ENCODE measurements at places on chromosomes 5 and 9. TPM values are rescaled to one million over a fixed set of nuclear protein-coding genes. Genes with fewer than 3 reads are reported as not detected.

DNA sequence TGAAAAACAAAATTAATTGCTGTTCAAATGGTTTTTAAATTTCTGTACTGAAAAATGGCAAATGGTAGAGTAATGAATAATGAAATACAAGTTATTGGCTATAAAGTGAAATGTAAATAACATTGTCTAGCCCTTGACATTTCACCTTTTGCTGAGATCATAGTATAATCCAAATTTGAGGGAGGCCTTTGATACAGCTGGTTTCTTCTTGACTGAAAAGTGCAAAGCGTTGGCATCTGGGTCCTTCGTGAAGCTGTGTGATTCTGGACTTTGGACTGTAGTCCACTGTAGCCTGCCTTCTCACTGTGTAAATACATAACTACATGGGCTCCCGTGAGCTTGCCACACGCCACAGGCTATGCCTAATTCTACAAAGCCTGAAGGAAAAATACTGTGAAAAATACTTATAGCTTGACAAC, 52.3 kb downstream of the ARHGEF28 start:
- DNase-seq: no peak

Gene LCN15
- total RNA-seq: not detected

GRCh38 chr5:60014331-60014730, 120.8 kb upstream of the PDE4D start:
- DNase-seq: no peak

- no peak for DNase-seq
These were observed 198.7 kb upstream of the HAPLN1 start for GRCh38 chr5:83919071-83920041.

- peak; percentile 66 for DNase-seq
These were observed 52.3 kb downstream of the UGCG start for GRCh38 chr9:111948951-111949350.

GRCh38 chr5:167244583-167244982, 1046.9 kb upstream of the WWC1 start:
- DNase-seq: no peak

DNA sequence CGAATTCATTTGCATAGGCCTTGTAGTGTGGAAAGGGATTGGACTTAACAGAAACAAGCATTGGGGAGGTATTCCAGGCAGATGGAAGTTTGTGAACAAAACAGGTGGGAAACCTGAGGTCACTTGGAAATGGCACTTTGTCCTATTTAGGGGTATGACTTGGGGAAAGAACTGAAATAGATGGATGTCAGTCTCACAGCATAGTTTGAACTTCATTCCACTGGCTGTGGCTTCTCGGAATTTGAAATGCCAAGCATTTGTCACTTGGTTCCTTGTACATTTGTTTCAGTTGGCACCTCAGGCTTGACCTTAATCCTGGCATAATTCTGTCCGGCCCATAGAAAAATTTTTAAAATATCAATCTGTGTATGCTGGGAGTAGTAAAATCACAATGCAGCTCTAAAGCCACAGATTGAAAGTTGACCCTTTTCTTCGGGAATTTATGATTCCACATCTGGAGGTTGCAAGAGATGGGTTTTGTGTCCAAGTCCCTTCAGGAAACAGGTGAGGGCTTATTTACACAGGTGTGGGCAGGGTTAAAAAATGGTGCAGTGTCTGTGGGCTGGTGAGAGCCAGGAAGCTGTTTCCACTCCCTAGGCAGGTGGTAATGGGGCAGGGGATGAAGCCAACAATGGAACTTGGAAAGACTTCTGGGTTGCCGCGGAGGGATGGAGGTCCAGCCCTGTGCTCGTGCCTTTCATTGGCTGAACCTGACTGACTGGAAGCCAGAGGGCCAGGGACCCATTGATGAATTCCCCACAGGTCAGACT, 39.2 kb upstream of the PDE8B start:
- DNase-seq: peak; percentile 4

DNA sequence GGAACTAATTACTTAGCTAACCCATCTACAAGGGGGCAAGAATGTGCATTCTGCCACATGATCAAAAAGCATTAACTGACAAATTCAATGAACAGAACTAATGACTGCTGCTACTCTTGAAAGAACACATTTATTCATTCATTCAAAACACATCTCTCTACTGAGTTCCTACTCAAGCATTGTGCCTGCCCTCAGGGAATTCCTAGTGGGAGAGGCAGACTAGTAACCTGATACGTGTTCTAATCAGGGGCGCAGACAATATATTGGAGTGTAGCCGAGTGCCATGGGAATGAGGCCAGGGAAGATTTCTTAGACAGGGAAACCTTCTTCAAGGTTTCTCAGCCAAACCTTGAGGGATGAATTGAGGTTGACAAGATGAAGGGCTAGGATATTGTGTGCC, 56.7 kb upstream of the PAPPA start:
- no peak for DNase-seq

DNA sequence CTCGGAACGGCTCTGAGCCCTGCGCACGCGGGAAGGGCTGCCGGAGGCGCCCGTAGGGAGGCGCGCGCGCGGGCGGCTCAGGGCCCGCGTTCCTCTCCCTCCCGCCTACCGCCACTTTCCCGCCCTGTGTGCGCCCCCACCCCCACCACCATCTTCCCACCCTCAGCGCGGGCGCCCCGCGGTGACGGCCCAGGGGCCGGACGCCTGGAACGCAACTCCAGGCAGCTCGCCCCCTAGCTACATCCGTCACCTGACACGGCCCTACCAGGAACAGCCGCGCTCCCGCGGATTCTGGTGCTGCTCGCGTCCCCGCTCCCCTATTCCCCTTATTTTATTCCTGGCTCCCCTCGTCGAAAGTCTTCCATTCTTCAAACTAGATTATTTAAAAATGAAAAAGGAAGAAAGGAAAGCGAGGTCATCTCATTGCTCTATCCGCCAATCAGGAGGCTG, at the start of gene CDKN2B-AS1:
TSS of gene CDKN2B-AS1 (plus strand) at position 236 of the 450 bp plus-strand sequence.
- peak; percentile 91 for DNase-seq

DNA sequence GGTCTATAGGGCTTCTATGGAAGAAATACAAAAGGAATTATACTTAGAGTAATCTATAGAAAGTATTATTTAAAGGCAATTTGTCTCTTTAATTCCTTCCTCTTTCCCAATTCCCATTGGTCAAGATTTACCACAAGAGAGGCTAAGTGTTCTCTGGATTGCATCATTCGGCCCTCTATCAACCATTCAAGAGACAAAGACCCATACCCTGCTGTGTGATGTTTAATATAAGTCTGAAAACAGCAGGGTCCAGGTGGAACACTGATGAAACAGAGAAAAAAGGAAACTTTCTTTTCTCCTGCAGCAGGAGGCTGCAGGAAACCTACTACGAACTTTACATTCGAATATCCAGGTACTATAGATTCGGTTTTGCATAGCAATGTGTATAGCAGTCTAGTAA, 323.4 kb downstream of the CHSY3 start:
- DNase-seq: no peak

Gene FAM153A
- not detected for total RNA-seq

Gene IER5L
- 86.1 TPM for total RNA-seq

DNA sequence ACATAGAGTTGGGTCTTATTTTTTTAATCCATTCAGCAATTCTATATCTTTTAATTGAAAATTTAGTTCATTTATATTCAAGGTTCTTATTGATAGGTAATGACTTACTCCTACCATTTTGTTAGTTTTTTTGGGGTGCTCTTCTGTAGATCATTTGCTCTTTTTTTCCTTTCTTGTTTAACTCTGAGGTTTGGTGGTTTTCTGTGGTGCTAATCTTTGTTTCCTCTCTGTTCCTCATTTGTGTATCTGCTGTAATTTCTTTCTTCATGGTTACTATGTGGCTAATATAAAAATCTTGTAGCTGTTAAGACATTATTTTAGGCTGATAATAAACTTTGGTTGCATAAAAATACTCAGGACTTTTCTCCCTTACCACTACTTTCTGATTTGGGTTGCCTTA, 181.6 kb upstream of the DMRTA1 start:
- no peak for DNase-seq

DNA sequence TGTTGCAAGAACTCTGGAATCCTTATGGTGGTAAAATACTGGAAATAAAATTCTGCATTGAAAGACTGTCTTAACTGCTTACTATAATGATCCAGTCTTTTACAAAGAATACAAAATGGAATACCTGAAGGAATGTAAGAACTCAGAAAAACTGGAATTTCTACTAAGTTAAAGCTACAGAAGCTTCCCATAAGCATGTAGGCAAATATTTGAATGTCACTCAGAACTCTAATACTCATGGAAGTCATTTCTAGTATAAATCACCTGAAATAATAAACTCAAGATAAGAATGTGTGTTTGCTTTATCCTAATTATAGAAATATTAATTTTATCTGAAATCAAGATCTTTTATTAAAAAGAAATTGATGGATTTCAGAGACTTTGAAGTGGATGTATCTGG, 54.8 kb downstream of the FEM1C start:
- DNase-seq: no peak

DNA sequence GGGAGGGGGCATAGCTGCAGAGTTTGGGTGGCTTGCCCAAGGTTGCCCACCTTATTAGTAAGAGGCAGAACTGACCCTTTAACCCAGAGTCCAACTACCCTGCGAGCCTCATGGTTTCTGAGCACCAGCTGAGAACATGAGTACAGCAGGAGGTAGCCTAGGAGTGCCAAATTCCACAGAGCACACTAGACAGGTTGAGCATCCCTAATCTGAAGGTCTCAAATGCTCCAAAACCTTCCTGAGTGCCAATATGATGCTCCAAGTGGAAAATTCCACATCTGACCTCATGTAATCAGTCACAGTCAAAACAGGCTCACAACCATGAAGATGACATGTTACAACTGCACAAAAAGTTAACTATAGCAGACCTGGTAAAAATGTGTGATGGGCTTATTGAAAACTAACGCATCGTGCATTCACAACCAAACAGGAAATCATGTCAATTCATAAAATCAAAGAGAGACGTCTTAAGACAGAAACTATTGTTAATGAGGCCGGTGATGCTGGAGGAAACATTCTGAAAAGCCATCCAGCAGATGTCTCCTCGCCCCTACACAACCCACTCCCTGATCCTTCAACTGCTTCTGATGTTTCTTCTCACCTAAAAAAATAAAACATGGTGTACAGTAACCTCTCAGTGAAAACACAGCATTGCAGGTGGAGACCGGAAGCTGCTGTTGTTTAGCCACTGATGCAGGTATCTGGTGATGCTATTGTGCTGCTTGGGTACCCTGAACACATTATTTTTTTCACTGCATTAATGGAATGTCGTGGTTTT, 25.0 kb downstream of the PTCH1 start:
- peak; percentile 13 for DNase-seq

DNA sequence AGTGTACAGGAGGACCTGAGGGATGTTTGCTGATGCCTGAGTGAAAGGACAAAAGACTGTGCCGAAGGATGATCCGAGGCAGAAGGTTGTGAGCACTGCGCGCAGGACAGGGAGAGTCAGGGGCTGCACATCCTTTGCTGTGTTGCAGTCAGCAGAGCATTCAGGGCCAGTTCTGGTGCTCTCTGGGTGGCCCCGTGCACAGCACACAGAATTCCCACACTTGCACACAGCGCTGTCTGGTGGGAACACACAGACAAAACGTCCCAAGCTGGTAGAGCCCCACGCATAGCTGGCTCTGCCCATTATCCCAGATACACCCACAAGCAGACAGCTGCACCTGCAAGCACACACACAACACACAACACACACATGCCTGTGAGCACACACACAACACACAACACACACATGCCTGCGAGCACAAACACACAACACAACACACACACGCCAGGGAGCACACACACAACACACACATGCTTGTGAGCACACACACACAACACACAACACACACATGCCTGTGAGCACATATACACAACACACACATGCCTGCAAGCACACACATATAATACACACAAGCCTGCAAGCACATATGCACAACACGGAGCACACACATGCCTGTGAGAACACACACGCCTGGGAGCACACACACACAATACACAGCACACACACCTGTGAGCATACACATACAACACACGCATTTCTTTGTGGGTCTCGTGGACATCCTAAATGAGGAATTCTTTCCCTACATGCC, 74.4 kb downstream of the FGF18 start:
- DNase-seq: no peak

DNA sequence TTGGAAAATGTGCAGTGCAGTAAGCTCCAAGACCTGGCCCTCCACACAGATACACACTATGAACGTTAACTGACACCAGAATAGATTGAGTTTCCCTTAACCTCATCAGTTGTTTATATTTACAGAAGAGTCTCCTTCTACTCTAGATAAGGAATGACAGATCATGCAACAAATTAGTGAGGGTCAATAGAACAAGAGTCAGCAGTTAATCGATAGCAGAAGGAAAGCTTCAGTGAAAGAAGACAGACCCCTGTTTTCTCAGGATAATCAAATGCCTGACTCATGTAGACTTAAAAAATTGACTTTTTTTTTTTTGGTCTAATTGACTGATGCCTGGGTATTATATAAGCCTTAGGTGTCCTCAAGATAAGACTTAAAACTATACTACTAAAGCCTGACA, 179.9 kb downstream of the DTWD2 start:
- no peak for DNase-seq

DNA sequence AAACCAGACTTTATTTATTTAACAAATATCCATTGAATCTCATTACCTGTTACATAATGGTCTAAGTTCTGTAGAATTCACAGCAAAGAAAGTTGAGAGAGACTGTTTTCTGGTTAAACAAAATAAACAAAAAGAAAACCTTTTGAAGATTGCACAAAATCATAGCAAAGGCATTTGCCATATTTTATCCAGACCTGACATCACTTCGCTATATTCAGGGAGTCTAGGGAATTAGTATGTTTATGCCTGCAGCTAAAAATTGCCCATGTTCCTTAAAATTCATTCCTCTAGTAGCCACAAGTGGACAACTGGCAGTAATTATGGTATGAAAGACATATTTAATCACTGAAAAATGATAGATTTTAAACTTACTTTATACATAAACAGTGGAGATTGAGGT, 577.0 kb upstream of the DAB2 start:
- no peak for DNase-seq

Gene NUTM2G
- total RNA-seq: not detected

DNA sequence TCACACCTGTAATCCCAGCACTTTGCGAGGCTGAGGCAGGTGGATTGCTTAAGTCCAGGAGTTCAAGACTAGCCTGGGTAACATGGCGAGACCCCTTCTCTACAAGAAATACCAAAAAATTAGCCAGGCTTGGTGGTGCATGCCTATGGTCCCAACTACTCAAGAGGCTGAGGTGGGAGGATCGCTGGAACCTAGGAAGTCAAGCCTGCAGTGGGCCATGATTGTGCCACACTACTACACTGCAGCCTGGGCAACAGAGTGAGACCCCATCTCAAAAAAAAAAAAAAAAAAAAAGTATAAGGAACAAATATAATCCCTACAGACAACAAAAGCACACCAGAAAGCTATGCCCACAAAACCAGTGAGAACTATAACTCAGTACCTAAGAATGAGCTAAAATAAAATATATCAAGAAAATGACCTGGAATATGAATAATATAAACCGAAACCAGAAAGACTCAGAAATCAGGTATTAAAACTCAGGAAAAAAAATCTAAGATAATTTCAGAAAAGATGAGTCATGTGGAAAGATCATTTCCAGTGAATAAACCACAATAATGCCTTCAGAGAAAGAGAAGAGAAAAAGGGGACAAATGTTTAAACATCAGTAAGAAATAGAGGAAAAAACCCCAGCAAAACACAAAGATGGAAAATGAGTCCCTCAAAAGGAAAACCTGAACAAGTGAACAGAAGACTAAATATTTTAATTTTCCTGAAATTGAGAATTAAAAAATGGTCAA, 57.4 kb downstream of the GOLPH3 start:
- DNase-seq: no peak

Gene EQTN
- not detected for total RNA-seq
